ENCODE measurements at places on chromosomes 2 and 18.
A peak's percentile ranks its signal among the peaks of the same experiment; 100 is the strongest.

DNA sequence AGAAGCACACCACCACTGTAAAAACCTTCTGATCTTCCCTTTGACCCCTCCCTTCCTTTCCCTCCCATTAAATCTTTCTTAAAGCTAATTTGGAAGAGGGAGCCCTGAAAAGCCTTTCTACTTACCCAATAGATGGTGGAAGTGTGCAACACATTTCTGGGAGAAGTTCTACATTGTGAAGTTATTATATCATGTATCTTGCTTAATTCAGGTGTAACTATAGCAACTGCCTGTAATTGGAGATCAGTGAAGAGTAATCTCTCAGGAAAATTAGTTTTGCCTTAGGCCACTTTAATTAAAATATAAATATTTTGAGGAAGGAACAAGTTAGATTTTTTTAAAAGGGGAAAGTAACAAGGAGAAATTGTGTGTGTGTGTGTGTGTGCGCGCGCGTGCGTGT, 266.0 kb downstream of the SH3BP4 start:
- DNase-seq: peak; percentile 74

- peak; percentile 76 for DNase-seq
Measured at GRCh38 chr2:66915237-66915636, 480.3 kb downstream of the MEIS1 start.

DNA sequence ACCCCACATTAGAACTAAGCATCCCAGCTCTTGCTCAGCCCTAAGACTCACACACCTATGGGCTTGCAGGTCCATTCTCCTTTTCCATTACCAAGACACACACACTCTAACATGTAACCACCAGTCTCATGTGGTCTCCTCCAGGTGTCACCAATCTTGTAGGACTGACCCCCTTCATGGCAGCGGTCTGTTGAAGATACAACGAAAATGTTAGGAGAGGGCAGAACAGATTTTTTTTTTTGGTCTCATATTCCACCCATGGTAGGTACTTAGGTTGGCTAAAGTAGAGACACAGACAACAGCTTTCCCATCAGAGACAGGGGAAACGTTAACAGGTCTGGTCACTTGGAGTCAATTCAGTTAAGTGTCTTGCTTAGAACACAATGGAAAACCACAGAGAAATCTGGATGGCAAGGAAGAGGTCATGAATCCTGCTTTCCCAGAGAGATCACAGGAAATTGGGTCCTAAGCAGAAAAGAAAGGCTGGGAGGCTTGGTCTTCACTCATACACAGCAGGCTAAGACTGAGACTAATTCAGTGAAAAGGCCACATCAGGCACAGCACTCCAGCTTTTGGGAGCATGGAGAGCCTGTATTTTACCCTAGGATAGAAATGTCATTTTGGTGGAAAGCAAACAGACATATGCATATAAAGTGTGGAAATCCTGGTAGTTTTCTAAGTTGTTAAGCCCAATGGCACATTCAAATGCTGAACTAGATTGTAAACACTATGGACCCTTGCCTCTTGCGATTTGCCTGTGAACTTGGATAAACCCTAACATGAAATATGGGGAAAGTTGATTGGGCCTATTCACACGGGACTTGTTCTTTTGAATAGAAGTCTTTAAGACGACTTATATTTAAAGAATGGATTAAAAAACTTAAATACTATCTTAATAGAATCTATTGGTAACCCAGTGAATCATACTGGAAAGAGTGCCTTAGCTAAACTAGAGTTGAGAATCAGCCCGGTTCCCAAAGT, 3.8 kb downstream of the FN1 start:
- peak; percentile 60 for DNase-seq

- DNase-seq: peak; percentile 79
Measured at GRCh38 chr2:140650825-140651224, 1480.0 kb downstream of the LRP1B start.

DNA sequence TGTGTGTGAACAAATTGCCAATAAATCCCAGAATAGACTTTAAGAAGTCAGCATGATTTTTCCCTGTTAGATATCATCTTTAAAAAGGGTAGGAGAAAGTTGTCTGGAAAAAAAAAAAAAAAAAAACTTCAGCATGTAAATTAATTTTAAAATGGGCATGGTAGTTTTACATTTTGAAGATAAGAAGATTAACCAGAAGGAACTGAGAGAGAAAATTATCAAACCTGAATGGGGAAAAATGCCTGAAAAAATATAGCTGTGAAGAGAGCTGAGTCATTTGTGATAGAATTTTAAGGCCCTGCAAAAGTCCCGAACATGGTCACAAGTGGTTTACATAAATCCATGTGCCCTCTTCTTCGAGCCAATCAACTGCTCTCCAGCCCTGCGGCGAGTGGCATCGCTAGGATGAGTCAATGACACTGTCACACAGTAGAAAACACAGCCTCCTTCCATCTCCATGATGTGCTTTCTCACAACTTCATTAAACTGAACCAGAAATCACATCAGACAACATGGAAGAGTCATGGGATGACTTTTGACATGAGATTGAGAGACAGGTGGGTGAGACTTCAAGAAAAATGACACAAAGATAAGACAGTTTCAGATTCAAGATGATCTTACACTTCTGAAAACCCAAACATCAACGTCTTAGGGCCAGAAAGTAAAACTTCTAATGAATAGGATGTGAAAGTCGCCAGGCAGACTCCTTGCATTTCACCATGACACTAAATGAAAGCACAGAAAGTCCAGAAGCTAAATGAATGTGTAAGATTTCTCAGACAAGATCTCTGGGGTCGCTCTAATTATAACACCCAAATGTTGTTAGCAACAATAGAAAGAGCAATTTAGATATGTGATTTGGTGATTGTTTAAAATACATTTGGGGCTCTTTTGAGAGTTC, 273.0 kb upstream of the ID2 start:
- no peak for DNase-seq

DNA sequence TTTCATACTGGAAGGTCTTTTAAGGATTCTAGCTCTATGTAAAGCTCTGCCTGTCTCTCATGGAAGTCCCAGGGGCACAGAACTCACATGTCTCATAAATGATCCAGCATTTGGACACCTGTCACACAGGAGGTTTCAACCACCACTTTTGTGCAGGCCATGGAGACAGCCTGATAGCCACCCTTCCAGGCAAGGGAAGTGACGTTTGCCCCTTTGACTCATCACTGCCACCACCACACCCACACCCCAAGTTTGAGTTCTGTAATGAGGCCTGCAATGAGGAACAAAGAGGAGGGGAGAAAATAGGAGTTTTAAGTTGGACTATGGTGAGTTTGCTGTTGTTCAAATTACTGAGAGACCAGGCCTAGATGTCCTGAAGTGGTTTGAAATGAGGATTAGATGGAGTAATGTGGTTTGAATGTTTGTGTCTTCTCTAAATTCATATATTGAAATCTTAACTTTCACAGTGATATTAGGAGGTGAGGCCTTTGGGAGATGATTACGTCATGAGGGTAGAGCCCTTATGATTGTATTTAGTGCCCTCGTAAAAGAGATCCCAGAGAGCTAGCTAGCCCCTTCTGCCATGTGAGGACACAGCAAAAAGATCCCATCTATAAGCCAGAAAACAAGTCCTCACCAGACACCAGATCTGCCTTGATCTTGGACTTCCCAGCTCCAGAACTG, 175.3 kb upstream of the EPHA4 start:
- DNase-seq: no peak

- DNase-seq: no peak
Measured at GRCh38 chr2:215241791-215242305, 70.0 kb upstream of the ATIC start.

- DNase-seq: no peak
Measured at GRCh38 chr2:113054066-113054465, 1.4 kb upstream of the IL36B start.

DNA sequence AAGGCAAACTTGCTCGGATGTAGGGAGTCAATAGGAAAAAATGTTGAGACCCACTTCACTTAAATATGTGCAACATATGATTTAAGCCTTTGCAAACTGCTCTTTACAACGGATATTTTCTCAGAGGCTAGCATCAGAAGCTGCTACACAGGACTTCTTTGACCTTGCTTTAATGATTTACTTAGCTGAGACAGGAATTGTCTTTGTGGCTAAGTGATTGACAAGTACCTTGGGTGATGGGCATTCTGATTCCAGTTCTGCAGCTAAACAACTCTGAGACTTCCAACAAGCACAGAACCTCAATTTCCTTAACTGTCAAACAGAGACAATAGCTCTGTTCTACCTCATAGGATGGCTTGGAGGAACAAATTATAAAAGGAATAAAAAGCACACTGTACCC, 150.2 kb downstream of the NCKAP5 start:
- no peak for DNase-seq

Data from iris pigment epithelial cell (primary cell).